ENCODE measurements at places on chromosomes 6 and 20.

DNA sequence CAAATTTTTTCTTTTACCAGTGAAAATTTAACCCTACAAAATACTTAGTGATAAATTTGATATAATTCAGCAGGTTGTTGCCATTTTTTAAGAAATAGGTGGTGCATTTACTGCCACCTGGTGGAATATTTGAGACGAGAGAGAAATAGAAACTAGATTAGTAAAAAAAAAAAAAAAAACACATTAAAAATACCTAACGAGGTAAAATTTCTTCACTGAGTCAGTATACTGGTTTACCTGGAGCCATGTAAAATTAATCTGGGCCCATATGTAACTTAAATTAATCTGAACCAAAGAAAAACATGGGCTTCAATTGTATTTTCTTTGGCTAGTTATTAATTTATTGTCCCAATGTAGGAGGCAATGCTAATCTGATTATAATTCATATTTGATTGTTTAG lies 520.8 kb downstream of the EPM2A start:
- no peak for DNase-seq

DNA sequence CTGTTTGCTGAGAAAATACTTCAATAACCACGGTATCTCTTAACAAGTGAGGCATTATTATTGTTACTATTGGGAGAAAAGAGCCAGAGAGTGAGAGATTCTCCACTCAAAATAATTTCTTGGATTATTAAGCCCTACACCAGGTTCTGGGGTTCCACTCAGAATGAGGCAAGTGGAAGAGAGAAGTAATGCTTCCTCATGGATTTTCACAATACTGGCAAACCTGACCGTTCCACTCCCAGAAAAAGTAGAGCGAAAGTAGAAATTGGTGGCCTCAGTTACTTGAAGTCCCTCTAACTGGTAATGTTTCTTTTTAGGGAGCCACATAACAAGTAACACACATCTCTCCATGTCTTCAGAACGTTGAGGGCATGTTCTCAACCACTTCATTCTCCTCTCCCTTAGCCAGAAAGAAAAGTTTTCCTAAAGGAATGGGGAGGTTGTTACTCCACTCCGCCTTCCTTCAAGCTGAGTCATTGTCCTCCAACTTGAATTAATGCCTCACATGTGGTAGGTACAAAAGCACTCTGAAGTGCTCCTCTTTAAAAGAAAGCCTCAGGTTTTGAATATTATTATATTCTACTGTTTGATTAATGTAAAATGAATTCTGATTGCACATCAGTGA lies 1.9 kb downstream of the BAG2 start:
- no peak for DNase-seq

DNA sequence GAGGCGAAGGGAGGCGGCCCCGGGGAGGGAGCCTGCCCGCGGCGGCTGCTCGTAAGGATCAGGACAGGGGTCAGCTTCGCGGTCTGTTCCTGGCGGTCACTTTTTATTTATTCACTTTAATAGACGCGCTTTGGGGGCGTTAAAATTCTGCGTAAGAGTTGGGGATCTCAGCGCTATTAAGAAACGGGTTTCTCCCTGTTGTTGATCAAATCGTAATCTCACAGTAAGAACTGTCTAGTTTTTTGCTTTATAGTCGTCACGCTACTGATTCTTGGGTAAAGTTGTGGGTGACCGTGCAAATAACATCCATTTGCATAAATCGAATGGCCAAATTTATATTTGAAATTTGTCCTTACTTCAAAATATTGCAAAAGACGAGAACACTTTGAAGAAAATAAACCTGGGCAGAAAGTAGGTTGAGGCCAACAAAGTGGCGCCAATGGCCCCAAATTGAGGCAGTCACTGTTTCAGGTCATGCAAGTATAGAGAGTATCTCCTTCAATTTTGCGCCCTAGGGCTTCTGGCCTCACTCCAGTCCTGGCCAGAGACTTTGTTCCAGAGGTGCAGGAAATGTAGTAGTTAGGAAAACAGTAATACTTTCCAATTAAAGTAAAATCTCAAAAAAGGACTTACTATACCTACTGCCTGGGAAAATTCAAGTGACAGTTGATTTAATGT lies 963 bp upstream of the RMND1 start:
- DNase-seq, result no peak

DNA sequence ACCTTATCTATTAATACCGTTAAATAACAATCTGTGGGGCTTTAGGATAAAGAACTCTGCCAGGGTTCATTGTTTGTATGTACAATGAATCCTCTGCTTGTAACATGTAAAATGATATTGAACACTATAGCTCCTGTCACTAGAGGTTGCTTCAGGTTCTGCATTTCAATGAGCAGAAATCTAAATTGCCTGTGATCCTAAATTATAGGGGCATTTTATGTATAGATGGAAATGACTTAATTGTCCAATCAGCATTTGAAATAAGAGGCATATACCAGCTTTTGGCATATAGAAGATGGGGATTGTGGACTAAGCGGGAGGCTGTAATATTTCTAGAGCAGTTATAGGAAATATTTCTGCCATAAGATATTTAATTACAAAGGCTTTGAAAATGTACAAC lies 2.0 kb downstream of the NCOA3 start:
- DNase-seq, result no peak

GRCh38 chr6:56087421-56087820 lies 160.0 kb downstream of the COL21A1 start:
- no peak for DNase-seq

GRCh38 chr6:121356575-121356974 lies 22.3 kb upstream of the TBC1D32 start:
- no peak for DNase-seq

DNA sequence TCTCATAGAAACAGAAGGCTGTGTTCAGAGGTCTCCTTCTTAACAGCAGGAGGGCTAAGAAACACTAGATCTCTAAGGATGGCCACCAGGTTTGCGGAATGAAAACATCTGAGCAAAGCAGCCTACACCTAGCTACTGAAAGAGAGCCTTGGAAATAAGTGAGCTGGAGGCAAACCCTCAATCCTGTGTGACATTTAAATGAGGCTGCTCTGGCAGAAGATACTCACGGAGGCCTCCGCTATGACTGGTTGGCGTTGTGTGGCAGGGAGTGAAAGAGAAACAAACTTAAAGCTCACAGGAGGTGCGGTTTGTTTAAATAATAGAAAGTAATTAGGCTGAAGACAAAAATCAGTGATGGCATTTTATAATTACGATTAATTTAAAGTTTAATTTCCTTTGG lies 162.0 kb upstream of the RNF217 start:
- DNase-seq, result no peak

DNA sequence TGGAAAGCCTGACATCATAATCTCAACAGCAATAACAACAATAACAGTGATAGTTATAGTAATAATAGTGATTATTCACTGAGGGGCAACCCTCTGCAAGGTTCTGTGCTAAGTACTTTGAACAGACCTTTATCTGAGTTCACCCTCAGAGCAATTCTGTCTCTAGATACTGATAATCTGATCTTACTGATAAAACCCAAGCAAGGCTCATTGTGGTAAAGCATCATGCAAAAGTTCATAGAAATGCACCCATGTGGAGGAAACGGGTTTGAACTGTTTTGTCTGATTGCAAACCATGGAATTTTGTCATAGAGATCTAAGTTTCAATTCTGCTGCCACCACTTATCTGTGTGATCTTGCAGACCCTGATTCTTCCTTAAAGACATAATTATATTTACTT lies 1.3 kb upstream of the KIAA0408 start:
- no peak for DNase-seq

- no peak for DNase-seq
Measured at GRCh38 chr6:82129797-82130196, 117.7 kb downstream of the IBTK start.

DNA sequence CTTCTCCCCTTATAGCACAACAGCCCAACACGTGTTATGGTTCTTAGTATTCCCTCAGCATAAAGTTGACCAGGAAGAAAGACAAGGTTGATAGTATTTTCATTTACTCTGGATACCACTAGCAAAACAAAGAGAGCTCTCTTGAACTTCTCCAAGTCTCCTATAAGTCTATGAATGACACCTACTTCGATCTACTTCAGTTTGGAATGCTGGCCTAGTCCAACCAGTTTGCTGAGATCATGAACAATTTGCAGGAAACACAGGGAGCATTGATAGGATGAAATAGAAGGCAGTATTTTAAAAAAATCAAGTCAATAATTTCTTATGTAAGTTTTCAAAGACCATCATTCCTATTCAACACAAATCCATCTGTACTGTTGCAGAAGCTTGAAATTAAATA lies 93.6 kb downstream of the GJA10 start:
- no peak for DNase-seq

- DNase-seq, result no peak
Measured at GRCh38 chr6:44276667-44277640, 6.7 kb downstream of the TMEM151B start.

- no peak for DNase-seq
Measured at GRCh38 chr6:14194976-14195375, 77.4 kb downstream of the CD83 start.

GRCh38 chr20:37758332-37758731 lies 64.5 kb downstream of the CTNNBL1 start:
- DNase-seq, result no peak

DNA sequence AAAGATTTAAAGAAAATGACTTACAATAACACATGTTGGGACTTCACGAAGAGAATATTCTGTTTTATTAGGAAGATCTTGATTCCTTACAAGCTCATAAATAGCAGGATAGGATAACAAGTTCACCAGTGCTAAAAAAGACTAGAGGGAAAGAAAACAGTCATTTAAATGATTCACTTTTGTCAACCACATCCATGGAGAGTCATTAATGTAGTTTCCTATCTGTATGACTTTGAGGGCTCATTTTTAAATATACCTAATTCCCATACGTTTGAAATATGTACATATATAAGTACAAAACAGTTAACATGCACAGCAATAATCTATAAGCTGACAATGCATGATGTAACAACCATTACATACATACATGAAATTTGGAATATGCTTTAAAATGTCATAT lies 111.1 kb downstream of the TBC1D32 start:
- DNase-seq, result no peak

GRCh38 chr6:22059126-22059525 lies 237.7 kb downstream of the PRL start:
- no peak for DNase-seq

- DNase-seq, result no peak
Measured at GRCh38 chr20:14963262-14963663, 625.9 kb upstream of the FLRT3 start.

- no peak for DNase-seq
Measured at GRCh38 chr20:41889844-41890224, 271.7 kb upstream of the CHD6 start.

DNA sequence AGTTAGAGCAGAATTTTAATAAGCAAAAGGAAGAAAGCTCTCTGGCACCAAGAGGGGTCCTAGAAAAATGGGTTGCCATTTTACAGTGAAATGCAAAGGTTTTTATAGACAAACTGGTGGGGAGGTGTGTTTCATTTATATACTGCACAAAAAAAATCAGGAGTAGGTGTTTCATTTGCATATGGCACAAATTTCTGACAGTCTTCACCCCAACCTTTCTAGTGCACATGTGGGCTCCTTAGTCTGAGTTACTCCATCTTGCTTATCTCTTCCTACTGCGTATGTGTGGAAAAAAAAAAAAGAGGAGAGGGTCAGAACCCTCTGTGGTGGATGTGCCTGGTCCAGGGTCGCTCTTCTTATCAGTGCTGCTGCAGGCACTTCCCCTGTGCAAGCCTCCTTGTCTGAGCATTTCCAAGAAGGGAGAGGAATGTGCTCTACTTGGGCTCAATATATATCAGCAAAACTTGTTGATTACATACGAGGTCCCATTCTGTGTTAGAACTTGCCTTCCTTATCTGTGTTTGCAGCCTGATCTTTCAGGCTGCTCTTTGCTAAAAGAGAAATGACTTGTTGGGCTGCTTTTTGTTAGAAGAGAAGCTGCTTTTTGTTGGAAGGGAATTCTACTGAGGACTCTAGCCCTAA lies 59.0 kb upstream of the MRAP2 start:
- no peak for DNase-seq

DNA sequence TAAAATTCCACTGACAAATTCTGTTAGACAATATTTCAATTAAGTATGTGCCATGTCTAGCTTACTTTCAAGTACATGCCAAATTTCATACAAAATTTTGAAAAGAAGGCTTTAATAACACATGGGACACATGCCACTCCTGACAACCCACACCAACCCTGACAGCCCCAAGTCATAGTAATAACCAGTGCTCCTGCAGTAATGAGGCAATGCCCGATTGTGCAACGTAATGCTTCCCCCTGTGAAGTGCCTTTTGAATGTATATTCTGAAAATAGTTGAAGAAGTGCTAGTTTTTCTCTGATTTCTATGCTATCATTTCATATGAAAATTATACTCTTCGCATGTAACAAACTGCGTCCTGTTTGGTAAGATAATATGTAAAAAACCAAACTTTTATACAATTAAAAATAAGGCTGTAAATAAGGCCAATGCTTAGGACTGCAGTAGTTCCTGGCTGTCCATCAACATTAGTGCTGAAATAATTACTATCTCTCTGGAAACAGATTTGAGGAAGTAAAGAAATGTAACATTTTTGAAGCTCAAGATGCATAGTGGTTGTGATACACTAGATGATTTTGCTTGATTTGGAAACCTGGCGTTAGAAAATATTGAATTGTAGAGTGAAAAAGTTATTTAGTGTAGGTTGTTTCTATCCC lies 125.8 kb upstream of the BCLAF1 start:
- no peak for DNase-seq

- DNase-seq, result no peak
Measured at GRCh38 chr20:38454556-38455473, 17.8 kb upstream of the RALGAPB start.

DNA sequence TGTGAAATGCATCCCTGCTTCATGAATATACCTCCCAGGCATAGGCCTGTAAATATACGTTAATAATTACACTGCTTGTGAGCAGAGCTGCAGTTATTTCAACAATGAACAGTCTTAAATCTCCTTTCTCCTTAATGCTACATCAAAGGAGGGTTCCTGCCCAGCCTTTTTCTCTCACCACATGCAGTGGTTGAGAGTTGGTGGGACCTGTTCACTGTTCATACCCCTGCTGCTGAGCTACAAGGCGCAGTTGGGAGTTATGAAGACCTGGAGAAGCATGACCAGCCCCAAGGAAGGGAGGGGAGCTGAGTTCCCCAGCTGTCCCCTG lies 111.9 kb upstream of the FOXQ1 start:
- DNase-seq, result no peak

DNA sequence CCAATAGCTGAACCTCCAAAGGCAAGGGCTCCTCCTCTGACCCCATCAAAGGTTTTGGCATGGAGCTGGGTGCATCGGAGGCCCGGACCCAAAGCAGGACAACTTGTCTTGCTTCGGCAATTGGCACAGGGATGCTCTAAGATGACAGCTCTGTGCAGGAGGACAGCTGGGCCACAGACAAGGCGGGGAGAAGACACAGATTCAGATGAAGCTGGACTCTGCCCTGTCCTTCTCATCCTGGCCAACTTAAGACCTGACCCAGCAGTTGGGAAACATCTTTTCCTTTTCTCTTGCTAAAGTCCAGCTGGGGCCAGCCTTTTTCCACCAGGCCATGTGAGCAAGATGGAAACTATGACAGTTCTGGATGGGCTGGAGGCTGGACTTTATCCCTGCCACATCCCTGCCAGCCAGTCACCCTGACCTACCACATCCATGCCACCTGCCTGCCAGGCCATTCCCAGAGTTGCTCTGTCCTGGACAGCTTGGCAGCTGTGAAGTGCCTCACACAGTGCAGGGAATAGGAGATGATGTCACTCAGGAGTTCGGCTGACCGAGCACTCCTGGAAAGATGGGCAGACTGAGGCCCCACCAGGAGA lies 12.7 kb upstream of the PSMF1 start:
- no peak for DNase-seq
